CD4-positive, alpha-beta memory T cell (primary cell): ENCODE measurements at places on chromosomes 6 and 20. TPM values are rescaled to one million over a fixed set of nuclear protein-coding genes. Genes with fewer than 3 reads are reported as not detected.

- no peak for DNase-seq
These were observed 20.2 kb downstream of the HLA-DPA1 start for GRCh38 chr6:33053230-33053629.

GRCh38 chr6:89364586-89364985, 12.1 kb upstream of the UBE2J1 start:
- DNase-seq, result no peak

DNA sequence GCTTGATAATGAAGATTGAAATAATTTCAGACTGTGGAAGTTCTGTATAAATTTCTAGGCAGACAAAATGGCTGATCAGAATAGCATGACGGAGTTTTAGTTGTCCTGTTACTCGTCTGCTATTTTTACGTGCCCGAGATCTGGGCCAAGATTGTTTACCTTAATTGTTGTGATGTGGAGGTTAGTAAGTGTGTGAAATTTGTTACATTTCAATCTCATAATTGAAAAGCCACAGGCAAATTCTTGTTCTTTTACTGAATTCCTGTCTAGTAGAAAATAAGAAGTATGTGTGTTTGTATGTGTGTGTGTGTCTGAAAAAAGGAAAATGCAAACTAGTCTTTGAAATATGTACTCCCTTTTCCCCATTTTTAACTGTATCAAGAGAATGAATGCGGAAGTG, 115.2 kb downstream of the UTRN start:
- DNase-seq, result no peak

DNA sequence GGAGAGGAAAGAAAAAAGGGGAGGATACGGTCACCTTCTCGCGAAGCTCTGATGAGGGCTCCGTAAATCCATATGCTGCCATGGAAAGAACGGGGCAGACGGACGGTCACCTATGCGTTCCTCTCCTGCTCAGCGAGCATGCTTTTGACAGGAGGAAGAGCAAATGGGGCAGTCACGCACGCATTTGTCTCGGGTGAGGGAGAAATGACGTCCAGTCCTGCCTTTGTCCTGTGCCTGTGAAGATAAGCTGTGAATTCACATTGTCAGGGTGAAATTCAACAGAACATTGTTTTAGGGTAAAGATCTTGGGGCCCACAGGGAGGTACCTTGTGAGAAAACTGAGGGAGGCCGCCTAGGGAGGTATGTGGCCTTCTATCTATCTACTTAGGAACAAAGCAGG, 83.8 kb downstream of the IRF4 start:
- DNase-seq, result no peak

GRCh38 chr20:59145247-59145923, 18.2 kb upstream of the ZNF831 start:
- DNase-seq, result no peak

GRCh38 chr20:3698591-3699001, 13.8 kb downstream of the SIGLEC1 start:
- DNase-seq, result no peak

- no peak for DNase-seq
These were observed 696.7 kb downstream of the PTPRT start for GRCh38 chr20:42493001-42493400.

DNA sequence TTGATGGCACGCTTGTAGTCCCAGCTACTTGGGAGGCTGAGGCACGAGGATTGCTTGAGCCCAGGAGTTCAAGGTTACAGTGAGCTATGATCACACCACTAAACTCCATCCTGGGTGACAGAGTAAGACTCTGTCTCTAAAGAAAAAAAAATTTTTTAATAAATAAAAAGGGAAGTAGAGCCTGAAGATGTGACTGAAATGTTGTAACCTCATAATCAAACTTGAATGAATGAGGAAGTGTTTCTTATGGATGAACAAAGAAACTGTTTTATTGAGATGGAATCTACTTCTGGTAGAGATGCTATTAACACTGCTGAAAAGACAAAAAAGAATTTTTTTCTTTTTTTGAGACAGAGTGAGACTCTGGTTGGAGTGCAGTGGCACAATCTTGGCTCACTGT, 6.7 kb downstream of the MAK start:
- DNase-seq, result no peak

DNA sequence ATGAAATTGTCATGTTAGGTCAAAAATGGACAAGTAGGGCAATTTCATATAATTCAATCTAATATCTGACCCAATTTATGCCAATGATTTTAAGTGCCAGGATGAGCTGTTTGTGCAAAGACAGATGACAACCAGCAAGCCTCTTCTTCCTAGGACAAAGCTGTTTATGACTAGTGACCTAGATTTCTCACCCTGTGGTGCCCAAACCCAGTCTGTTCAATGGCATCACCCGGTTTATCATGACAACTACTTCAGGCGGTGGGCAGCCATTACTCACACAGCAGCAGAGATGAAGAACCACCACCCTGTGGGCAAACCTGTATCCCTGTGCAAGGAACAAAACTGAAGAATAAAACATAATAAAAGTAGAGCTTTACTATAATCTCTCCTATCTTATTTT, 59.0 kb downstream of the MAP7 start:
- no peak for DNase-seq

GRCh38 chr20:63328026-63328700, 33.0 kb downstream of the CHRNA4 start:
- no peak for DNase-seq

DNA sequence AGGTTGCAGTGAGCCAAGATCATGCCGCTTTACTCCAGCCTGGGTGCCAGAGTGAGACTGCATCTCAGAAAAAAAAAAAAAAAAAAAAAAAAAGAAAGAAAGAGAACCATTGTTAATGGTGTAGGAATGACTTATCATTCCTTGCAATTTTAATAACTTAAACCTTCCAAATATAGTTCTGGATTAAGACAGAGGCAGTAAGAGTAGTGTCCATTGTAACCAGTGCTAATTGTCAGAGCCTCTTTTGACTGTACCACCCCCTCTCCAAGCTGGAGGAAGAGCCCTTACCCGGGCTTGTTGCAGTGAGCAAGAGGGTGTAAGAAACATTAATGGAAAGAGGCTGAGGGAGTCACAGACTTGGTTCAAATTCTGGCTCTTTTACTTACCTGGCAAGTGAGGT, 53.8 kb downstream of the SASH1 start:
- no peak for DNase-seq

DNA sequence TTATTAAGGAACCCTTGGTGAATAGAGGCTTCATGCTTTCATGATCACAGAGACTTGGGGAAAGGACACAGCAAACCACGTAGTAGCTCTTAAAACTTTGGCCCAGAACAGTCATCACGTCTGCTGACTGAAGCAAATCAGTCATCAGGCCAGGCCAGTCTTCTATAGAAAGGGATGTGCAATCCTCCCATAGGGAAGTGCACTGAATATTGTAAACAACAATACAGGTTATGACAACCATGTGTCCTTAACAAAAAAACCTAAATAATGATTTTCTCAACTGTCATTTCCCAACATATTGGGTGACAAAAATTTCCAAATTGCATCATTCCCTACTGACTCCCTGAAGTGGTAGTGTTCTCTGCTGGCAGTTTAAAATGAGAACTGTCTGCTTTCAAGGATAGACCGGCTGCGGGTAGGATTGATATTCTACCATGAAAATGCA, 388.2 kb upstream of the CITED2 start:
- no peak for DNase-seq

DNA sequence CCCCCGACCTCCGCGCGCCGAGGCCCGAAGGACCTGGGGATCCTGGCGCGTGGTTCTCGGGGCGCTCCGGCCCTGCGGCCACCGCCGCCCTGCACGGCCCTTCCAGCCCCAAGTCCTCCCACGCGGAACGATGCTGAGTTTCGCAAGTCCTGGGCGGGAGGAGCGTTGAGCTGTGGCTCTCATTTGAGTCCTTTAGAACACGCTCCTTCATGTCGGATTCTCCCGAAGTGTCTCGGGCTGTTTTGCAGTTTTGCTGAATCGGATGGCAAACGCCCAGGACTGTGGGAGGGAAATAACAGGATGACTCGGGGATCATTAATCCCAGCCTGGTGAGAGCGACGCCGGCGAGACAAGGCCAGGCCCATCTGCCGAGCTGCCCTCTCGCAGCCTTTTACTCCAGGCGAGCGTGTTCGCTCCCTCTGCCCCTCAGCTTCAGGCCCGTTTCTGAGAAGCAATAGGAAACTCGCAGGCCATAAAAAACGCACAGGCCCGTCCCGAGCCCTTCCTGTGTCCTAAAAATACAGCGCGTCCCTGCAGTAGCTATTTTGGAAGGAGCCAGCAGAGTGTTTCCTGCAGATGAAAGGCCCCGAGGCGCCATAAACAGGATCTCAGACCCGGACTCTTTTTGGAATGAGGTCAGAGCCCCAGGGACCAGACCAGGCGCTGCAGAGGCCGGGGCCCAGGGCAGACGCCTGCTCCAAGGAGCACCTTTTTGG, 153.5 kb downstream of the DLL1 start:
- no peak for DNase-seq

GRCh38 chr20:4064144-4064909, 49.0 kb upstream of the RNF24 start:
- DNase-seq, result no peak

- DNase-seq, result no peak
These were observed 142.5 kb upstream of the PREP start for GRCh38 chr6:105545228-105545920.

DNA sequence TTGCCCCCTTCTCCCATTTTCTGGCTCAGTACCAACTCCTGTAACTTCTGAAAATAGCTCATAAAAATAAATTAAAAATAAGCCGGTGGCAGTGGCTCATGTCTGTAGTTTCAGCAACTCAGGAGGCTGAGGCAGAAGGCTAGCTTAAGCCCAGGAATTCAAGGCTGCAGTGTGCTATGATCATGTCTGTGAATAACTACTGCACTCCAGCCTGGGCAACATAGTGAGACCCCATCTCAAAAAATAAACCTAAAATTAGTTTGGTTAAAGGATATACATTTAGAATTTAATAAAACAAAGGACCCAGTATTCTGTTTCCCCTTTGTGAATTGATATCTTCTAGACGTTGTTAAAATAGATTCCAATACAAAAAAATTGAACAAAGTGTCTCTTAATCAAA, 10.5 kb downstream of the PRDM13 start:
- DNase-seq, result no peak

DNA sequence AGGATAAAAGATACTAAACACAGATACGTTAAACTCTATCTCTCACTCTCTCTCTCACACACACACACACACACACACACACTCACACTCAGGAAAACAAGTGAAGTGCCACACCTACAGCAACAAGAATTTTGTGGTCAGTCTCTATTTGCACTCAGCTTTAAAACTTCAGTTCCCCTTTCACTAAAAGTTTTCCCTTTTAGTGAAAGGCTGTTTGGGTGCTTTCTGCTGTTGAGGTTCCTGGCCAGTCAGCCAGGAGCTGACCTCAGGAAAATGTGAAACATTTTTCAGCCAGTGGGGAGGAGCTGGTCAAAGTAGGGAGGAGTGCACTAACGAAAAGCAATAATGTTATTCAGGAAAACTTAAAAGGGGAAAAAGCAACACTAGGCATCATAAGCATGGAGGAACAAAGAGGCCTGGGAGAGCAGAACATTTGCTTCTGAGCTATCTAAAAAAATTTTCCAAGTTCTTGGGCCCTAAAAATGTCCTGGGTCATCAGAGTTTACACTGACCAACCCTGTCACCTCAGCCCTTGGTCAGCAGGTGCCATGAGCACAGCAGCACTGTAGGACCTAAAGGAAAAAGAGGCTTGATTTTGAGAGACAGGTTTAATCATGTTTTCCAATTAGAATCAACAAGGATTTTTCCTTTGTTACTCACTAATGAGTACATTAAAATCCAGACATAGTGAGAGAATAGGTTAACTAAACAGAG, 30.7 kb upstream of the NT5E start:
- DNase-seq, result no peak

DNA sequence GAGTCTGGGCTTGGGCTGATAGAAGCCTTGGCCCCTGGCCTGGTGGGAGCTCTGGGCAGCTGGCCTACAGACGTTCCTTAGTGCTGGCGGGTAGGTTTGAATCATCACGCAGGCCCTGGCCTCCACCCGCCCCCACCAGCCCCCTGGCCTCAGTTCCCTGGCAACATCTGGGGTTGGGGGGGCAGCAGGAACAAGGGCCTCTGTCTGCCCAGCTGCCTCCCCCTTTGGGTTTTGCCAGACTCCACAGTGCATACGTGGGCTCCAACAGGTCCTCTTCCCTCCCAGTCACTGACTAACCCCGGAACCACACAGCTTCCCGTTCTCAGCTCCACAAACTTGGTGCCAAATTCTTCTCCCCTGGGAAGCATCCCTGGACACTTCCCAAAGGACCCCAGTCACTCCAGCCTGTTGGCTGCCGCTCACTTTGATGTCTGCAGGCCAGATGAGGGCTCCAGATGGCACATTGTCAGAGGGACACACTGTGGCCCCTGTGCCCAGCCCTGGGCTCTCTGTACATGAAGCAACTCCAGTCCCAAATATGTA, 957 bp upstream of the VEGFA start:
- no peak for DNase-seq

- no peak for DNase-seq
These were observed 21.4 kb downstream of the BHLHE23 start for GRCh38 chr20:62985444-62985778.

DNA sequence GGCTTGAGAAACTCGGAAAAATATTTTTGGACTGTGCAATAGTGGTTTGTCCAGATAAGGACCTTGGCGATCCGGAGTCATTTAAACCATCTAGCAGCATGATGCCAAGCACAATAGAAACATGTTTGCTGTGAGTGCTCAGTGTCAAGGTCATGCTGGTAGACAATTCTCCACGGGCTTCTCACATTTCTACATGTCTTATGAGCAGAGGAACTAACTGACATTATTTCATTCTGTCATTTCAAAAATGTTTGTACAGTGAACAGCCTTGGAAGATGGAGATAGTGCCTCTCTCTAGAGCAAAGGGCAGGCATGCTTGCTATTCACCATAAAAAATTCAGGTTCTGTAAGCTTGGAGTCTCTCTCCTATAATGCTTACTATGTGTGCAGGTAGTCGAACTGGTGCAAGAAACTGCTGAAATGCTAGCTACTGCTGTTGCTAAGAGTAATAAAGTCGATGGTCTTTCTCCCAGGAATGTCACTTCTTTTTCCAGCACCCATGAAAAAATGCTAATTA, 25.4 kb upstream of the CCN2 start:
- no peak for DNase-seq

Gene AFDN
- total RNA-seq, result 20.7 TPM

Gene ELOVL2
- total RNA-seq, result not detected

Gene CST8
- not detected for total RNA-seq

Gene CALHM4
- not detected for total RNA-seq

Gene NPEPL1
- 44.2 TPM for total RNA-seq

Gene TBX18
- total RNA-seq, result not detected

Gene SIRPB1
- total RNA-seq, result 4.7 TPM

Gene LINC00237
- total RNA-seq, result not detected

Gene PGC
- total RNA-seq, result not detected

Gene PRDM1
- total RNA-seq, result 34.0 TPM

Gene NRN1
- not detected for total RNA-seq
